Left renal pelvis (tissue), 4 donors: ENCODE measurements at places on chromosomes 6 and 20. TPM values are rescaled to one million over a fixed set of nuclear protein-coding genes. Genes with fewer than 3 reads are reported as not detected.

The MUC21 gene
- polyA plus RNA-seq, result 0.04 TPM

The BTN1A1 gene
- polyA plus RNA-seq, result 0.29 TPM

The SEL1L2 gene
- polyA plus RNA-seq, result not detected

The SLC17A3 gene
- polyA plus RNA-seq, result 0.93 TPM
